NCI-H1694 treated with DMSO at 0.1 percent for 48 hours (cell line): ENCODE measurements at places on chromosomes 12 and 14.

- no peak for DNase-seq
Observed at GRCh38 chr12:51475543-51475942, 50.9 kb downstream of the SLC4A8 start.

- no peak for DNase-seq
Observed at GRCh38 chr14:104337351-104337750, 199.0 kb downstream of the KIF26A start.

GRCh38 chr14:61077951-61078720 lies 97.1 kb downstream of the SLC38A6 start:
- DNase-seq = no peak

DNA sequence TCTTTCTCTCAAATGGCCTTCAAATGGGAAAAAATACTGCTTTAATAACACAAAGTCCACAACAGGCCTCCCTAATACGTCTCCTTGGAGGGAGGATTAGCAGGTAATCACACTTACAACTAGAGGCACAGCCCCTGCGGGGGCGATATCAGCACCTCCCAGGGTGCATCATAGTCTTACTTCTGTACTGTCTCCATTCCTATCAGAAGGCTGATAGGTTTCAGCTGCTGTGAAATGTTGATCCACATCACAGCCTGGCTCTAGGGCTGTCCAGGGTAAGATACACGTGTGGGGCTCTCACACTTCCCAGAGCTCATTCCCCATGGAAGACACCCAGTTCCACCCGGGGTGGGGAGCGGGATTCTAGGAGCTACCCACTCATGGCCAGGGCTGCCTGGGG lies 139.1 kb upstream of the SFSWAP start:
- no peak for DNase-seq

DNA sequence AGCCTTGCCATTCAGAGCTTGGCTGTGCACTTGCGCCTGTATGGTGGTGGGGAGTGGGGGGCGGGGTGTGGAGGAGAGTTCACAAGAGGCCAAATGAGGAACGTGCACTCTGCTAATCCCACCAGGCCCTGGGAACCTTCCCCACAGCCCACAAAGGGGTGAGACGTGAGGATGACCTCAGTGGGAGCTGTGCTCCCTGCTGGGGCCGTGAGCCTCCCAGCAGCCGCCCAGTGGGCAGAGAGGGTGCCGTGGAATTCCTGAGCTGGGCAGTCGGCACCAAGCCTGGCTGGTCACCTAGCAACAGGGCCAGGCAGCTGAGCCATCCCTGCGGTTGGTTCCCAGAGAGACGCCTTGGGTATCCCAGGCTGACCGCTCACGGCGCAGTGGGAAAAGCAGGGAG lies 53.7 kb downstream of the CCNK start:
- no peak for DNase-seq

- peak; percentile 82 for DNase-seq
Observed at GRCh38 chr12:13609894-13610679, 371.3 kb downstream of the GRIN2B start.

DNA sequence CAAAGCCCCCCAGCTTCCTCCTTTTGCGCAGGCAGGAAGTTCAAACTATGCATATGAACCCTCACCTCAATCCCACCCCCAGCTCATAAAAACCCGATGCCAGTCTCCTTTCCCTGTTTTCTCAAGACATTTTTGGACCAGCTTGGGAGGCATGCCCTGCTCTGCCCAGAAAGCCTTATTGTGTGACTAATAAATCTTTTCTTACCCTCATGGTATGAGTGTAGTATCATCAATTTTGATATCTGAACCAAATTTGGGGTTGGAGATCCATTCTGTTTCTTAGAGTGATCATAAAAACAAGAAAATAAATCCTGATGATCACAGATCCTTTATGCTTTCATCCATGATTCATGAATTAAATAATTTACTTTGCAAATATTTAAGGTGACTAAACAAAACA lies 128.5 kb downstream of the ALG10B start:
- DNase-seq = no peak

- no peak for DNase-seq
Observed at GRCh38 chr14:64676410-64677008, 27.7 kb upstream of the PLEKHG3 start.

DNA sequence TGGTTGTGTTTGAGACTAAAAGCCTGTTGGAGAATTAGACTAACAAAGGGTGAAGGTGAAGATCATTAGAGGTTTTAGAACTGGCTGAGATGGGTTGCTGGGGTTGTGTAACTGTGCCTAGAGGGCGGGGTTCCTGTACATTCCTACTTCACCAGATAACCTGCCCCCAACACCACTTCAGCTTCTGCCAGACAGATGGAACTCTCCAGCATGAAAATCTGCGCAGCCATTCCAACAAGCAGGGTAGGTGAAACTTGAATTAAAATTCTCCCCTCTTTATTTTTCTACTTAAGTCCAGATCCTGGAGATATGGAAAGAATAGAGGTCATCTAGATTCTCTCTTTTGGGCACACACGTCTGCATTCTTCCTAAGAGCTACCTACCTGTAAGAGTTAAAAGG lies 6.0 kb downstream of the FOXG1 start:
- DNase-seq = peak; percentile 96

DNA sequence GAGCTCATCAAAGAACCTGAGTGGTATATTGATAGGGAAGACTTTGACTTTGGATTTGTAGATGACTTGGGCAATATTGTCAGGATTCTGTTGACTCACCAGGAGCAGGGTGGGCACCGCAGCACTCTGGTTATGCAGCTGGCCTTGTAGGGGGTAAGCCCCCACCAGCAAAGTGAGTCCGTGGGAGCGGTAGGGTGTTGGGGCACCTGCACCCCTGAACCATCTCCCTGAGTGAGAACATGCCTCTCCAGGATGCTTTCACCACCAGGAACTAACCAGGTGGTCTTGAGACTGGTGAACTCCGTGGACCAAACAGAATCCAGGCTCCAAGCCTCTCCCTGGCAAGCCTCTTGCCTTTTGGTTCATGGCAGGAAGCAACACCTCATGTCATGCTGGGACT lies 44.0 kb upstream of the EIF5 start:
- DNase-seq = no peak

DNA sequence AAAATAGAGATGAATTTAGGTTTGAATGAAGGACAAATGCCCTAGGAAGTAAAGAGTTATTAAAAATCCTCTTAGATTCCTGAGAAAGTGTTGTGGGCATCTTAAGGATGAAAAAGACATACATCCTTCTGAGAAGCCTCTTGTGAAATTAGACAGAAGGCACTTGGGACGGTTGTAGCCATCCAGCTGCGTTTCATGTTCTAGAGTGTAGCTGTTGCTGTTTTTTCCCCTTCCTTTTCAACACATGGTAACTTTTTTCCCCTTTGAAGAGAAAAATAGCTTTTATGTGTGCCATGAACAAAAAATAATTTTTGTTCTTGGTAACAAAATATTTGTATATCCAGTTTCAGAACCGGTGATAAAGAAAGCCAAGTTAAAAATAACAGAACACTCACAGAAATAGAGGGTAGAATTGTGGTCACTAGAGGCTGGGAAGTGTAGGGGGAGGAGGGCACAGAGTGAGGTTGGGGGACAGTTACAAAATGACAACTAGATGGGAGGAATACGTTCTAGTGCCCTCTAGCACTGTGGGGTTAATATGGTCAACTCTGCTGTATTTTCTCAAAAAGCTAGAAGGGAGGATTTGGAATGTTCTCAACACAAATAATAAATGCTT lies 58.4 kb downstream of the PTHLH start:
- DNase-seq = no peak

- no peak for DNase-seq
Observed at GRCh38 chr14:104020471-104020870, 65.0 kb upstream of the ASPG start.

- no peak for DNase-seq
Observed at GRCh38 chr14:99756796-99757195, 36.4 kb upstream of the EML1 start.

- no peak for DNase-seq
Observed at GRCh38 chr12:50740307-50740706, 23.6 kb upstream of the ATF1 start.

DNA sequence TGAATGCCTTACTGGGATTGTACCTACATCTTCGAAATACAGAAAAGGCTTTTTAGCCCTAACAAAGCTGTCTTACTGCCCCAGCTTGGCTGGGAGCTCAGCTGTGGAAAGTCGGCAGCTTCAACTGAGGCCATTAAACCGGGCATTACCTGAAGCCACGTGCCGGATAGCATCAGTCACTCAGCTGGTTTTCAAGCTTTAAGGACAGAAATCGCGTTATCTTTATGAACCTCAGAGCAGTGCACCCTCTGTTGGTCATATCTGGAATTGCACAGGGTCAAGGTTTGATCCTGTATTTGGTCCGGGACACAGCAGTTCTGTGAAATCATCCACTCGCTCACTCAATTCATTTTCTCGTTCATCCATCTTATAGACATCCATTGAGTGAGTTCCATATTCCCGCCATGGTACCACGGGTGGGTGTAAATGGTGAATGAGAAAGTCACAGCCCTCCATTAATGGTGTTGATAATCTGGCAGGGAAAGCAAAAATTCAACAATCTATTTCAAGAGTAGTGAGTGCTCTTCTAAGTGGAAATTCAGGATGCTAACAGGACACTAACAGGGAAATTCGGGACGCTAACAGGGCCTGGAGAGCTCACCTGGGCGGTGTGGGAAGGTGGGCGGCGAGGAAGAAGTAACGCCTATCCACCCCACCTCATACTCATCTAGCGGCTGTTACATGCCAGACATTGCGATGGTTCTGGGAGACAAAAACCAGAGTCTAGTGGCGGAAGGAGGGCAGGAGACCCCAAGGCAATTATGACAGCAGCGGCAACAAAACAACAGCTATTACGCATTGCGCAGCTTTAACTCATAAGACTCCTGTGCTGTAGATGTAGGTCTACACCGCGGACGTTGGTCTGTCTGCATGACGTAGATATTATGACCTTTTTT lies 60.6 kb upstream of the TCL1A start:
- DNase-seq = peak; percentile 92

- DNase-seq = no peak
Observed at GRCh38 chr12:106878804-106879203, 76.9 kb upstream of the TMEM263 start.

DNA sequence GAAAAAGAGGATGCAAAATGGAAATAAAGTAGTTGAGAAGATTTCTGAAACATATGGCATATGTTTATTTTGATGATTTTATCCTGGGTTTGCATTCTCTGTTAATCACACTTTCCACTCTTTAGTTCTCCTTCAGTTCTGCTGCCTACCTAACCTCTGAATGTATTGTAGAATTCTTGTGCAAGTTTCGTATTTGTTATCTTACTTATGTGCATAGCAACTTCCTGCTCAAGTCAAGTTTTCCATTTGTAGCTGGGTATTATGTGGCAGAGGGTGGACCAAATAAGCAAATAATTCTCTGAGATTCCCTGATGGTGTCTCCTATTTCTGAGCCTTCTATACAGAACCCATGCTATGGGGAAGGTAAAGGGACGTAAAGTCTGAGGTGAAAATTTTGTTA lies 381.6 kb downstream of the FOXG1 start:
- DNase-seq = no peak

DNA sequence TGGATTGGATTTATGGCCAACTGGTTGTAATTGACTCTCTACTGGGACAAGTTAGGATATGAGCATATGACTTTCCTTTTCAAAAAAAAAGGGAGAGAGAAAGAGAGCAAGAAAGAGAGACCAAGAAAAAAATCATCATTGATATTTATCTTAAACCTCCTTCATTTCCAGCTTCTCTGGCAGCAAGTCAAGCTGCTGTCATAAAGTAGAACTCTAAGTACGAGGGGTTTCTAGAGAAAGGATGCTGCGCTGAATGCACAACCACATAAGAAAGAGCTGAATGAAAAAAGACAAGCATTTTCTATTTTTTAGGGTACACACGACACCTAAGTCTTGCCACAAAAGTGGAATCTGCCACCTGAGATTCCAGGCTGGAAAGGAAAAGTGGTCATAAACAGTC lies 182.6 kb downstream of the SLC25A21 start:
- no peak for DNase-seq

GRCh38 chr14:96629558-96630222 lies 127.5 kb downstream of the PAPOLA start:
- DNase-seq = no peak
